H1 (cell line): ENCODE measurements at places on chromosomes 7 and 10.

- no peak overlapping the region for H3K27ac ChIP-seq
- no peaks in the 10 kb centered on the region for H3K36me3 ChIP-seq
- no peaks in the 10 kb centered on the region for H3K4me1 ChIP-seq
- DNase-seq, result no peak
These were observed 351.3 kb upstream of the BMPER start for GRCh38 chr7:33554046-33554445.

GRCh38 chr7:124387056-124387455, 354.2 kb upstream of the TMEM229A start:
- no peaks in the 10 kb centered on the region for H3K27me3 ChIP-seq
- no peak overlapping the region for H3K4me3 ChIP-seq
- no peaks in the 10 kb centered on the region for H3K4me1 ChIP-seq
- H3K36me3 ChIP-seq, result no peaks in the 10 kb centered on the region
- DNase-seq, result no peak

- H3K4me3 ChIP-seq, result no peak overlapping the region
- H3K27ac ChIP-seq, result no peak overlapping the region
- H3K4me1 ChIP-seq, result no peaks in the 10 kb centered on the region
- DNase-seq, result no peak
These were observed 27.9 kb downstream of the WIPI2 start for GRCh38 chr7:5217851-5218331.

DNA sequence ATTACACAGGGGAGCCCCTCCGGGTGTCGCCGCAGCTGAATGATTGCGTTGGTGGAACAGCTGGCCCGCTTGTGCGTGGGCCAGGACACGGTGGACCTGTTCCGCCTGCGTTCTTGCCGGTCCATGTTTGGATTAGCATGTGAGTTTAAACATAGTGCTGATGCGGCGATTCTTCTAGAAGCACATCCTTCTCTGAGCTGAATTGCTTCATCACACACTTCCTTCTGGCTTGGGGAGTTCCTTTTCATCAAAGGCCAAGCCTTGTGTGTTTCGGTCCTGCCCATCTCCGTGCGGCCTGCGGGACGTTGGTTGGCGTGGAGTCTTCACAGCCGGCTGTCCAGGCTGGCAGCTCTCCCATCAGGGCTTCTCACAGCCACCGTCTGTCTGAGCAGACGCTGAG, 45.5 kb upstream of the SLC29A4 start:
- H3K4me3 ChIP-seq, result no peak overlapping the region
- peaks cover under 1% of the 10 kb centered on the region; the same call in 1 of the 2 replicates for H3K36me3 ChIP-seq
- DNase-seq, result no peak
